Activated CD8-positive, alpha-beta memory T cell treated with anti-CD3 and anti-CD28 coated beads for 1 hour (primary cell): ENCODE measurements at places on chromosomes 1 and 21.

DNA sequence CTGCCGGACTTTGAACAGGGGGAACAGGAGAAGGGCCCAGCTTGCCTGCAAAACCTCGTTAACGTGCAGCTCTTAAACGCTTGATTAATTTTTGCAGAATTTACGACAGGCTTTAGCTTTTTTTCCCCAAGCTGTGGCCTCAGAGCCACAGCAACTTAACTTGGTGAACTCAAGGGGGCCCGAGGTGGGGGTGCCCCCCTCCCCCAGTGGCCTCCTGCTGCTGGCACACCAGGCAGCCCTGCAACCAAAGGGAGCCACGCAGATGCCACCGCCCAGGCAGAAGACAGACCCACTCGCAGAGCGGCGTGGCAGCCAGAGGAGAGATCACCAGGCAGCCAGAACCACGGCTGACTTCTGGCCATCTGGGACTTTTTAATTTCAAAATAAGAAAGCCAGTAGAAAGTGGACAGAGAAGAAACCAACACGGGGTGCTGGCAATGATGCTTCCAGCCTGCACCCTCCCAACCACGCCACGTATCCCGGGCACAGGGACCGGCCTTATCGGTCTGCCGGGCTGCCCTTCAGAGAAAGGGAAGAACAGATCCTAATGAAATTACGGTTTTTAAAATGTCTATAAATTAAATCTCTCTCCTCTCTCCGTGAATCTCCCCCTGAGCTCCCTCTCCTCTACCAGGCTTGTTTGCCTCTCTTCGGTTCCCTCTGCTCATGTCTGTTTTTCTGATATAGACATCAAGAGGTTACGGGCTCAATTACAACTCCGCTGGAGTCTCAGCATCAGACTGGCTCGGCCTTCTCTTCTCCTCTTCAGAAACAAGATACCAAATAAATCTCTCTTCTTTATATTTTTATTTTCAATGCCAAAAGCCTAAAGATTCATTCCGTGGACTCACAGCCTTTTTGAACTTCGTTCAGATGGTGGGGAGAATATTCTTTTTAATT, 6.4 kb downstream of the CASZ1 start:
- no peak for DNase-seq

GRCh38 chr1:41051022-41051421, 29.5 kb upstream of the SLFNL1 start:
- DNase-seq: no peak

DNA sequence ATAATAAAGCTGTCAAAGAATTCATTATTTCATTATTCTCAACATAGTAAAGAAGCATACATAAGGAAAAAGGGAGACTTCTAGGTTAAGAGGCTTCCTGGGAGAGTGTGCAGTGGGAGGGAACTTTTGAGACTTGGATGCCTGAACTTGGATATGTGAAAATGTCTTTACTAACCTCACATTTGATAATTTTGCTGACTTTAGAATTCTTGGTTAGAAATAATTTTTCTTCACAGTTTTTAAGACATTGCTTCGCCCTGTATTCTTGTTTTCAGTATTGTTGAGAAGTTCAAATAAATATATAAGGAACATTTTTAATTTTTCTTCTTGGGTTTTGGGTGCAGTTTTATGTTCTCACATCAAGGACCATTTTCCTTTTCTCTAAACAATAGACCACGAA, 40.0 kb downstream of the GPSM2 start:
- DNase-seq: no peak

- no peak for DNase-seq
Observed at GRCh38 chr1:91885213-91885715, 687 bp downstream of the TGFBR3 start.

DNA sequence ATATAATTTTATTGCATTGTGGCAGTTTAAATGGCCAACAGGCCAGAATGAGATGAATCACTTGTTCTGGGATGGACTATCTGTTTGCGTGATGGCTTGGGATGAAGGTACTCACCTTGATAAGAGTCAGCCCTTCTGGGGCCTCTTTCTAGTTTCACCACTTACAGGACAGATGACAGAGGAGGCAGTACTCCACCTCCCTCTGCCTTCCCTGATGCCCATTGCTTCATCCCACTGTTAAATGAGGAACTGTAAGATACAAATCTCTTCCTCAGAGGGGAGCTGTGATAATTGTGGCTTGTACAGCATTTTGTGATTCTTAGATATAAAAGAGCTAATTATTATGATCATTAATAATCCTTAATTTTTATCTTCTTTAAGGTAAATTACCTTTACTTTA, 3.7 kb upstream of the TCHH start:
- DNase-seq: no peak

DNA sequence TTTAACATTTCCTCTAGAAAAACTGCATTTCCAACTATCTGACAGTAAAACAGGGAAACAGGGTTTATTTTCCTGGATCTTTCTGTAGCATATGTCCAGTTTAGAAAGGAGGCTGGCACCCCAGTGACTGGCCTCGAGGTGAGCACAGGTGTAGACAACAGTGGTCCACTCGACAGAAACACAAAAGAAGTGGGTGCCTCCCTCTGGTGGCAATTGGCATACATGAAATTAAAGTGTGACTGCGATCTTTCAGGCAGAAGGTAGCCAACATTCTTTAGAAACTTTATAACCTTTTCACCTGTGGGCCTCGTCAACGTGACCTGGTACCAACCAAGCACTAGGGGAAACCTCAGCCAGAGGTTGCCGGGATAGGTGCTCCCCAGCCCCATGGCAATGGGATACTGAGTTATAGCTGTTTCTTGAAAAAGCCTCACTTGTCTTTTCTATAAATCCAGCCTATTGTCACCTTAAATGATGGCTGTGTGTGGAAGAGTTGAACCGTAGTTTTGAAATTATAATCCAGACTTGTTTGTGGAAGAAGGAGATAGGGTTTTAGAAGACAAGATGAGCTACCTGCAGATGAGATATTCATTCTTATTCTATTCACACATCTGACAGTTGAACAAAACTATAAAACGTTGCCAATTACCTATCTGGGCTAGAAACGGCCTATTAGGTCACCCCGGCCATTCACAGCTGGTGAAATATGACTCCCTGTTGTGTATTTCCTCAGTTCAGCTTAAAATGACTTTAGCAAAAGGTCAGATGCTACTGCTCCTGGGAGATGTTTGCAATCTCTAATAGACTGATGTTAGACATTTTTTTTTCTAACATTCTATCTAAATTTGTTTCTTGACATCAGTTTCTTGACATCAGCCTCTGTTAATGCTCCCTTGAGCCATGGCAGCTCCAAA, 44.3 kb downstream of the PCP4 start:
- DNase-seq: no peak

DNA sequence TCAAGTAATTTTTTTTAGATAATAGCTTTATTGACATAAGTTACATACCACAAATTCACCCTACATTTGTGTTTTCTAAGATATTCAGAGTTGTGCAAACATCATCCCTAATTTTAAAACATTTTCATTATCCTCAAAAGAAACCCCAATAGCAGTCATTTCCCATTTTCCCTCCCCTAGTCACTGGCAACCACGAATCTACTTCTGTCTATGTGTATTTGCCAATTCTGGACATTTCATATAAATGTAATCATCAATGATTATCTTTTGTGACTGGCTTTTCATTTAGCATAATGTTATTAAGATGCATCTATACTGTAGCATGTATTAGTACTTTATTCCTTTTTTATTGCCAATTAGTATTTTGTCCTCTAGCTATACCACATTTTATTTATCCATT, 88.8 kb upstream of the SLFNL1 start:
- DNase-seq: no peak

- peak; percentile 25 for DNase-seq
Observed at GRCh38 chr1:244049162-244050013, 1.7 kb upstream of the ZBTB18 start.

GRCh38 chr1:25204797-25205480, 27.4 kb downstream of the SYF2 start:
- DNase-seq: no peak

GRCh38 chr1:247471445-247472016, 13.6 kb upstream of the OR2B11 start:
- DNase-seq: no peak

GRCh38 chr1:164446020-164446419, 113.0 kb upstream of the PBX1 start:
- no peak for DNase-seq

GRCh38 chr1:161138431-161138830, 6.0 kb upstream of the DEDD start:
- DNase-seq: no peak

DNA sequence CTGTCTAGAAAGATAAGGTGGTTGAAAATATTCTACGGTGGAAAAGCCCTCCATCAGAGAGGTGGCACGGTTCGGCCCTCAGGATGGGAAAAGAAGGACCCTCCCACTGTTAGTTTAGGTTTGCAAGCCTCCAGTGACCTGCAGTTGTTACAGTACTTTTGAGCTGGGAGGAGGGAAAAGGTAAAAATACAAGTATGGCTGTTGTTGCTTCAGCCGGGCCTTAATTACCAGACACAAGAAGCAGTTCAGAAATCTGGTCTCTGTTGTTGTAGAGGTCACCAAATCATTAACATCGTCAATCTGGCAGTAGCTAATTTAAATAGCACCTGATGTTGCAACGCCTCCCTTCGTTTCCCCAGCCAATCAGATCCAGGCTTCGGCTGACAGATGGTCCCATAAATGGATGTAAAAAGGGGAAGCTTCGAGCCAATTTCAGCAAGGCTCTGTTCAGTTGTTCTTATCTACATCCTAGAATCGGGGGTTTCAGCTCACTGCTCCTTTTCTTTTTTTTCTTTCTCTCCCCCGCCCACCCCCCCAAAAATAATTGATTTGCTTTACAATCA, at the start of gene ELAVL4:
TSS of gene ELAVL4 (plus strand) at position 424 of the 563 bp plus-strand sequence. CDS start 270 bp downstream, outside the sequence.
- DNase-seq: no peak

- no peak for DNase-seq
Observed at GRCh38 chr1:8721679-8722324, 95.6 kb downstream of the RERE start.

DNA sequence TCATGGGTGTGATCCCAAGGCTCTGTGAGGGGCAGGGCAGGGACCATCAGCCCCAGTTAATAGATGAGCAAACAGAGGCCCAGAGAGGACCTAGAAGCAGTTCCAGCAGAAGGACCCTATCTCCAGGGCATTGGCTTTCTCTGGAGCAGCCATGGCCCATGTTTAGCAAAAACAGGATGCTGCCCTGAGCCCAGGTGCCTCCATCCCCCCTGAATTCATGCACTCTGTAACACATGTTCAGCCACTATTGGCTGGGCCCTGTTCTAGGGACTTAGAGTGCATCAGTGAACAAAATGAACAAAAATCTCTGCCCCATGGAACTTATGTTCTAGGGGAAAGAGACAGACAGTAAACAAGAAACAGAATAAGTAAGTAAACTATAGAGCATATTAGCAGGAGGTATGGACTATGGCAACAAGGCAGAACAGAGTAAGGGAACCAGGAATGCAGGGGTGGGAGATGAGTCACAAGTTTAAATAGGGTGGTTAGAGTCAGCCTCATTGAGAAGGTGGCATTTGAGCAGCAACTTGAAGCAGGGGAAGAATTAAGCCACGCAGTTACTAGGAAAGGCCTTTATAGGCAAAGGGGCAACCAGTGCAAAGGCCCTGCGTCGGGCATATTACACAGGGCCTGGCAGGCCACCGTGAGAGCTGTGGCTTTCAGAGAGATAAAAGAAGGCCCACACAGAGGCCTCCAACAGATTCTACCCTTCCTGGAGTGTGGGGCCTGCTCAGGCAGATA, 185.9 kb upstream of the EDN2 start:
- DNase-seq: no peak

GRCh38 chr1:45785583-45785982, 17.8 kb upstream of the MAST2 start:
- DNase-seq: no peak

DNA sequence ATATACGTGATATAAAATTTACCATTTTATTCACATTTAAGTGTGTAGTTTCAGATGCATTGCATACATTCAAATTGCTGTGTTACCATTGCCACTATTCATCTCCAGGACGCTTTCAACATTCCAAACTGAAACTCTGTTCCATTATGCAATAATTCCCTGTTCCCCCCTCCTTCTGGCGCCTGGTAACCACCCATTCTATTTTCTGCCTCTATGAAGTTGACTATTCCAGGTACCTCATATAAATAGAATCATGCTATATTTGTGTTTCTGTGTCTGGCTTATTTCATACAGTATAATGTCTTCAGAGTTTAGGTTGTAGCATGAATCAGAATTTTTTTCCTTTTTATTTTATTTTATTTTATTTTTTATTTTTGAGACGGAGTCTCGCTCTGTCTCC, 41.7 kb downstream of the SLC22A15 start:
- no peak for DNase-seq

DNA sequence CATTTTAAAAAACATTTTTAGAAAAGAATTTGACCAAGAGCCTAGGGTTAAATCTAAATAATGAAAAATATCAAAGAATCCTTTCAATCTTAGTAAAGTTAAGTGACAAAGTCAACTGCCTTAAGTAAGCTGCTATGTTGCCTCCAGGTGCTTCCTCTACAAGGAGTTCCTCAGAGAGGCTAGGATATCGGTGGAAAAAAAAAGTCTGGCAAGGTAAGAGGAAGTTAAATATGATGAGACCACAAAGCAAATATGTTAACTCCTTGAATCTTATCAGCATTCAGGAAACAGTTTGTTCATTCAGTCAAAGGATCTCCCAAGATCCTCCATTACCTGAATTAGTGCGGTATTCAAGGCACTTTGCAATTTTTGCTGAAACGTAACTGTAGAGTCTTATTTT, 563.5 kb downstream of the PTPRC start:
- DNase-seq: no peak

DNA sequence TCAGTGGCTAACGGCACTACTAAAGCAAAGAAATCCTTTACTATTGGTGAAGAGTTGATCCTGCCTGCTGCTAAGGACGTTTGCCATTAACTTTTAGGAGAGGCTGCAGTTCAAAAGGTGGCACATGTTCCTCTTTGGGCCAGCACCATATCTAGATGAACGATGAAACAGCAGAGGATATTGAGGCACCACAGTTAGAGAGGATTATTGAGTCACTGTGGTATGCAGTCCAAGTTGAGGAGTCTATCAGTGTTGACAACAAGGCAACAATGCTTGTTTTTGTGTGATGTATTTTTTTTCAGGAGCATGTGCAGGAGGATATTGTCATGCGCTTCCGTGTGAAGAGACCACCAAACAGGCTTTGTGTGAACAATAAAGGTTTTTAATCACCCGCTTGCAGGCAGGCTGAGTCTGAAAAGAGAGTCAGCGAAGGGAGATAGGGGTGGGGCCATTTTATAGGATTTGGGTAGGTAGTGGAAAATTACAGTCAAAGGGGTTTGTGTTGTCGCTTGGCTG, 80.9 kb downstream of the UCHL5 start:
- DNase-seq: no peak

DNA sequence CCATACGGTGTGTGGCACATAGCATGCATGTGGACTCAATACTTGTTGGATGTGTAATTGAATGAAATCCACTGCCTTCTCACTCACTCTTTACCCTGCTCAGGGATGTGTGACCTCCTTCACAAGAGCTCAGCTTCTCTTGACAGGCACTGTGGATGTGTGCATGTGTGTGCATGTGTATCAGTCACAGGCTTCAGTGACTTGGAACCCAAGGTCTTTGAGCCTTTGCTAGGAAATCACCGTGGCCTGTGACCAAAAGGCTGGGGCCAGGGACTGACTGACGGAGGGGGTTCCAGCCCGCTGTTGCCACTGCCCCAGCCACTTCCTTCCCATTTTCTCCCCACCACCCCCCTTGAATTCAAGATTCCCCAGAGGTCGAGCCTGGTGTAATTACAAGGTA, 144.4 kb upstream of the POU3F1 start:
- no peak for DNase-seq

GRCh38 chr1:245550720-245551043, 395.9 kb downstream of the KIF26B start:
- DNase-seq: no peak
